ENCODE measurements at places on chromosomes 5 and 9.

GRCh38 chr5:150124596-150124995 lies 31.0 kb downstream of the PDGFRB start:
- H3K4me3 ChIP-seq = no peak overlapping the region
- no peak for DNase-seq
- H3K4me1 ChIP-seq = peaks cover 3% of the 10 kb centered on the region
- no peak overlapping the region for H3K27ac ChIP-seq
- H3K36me3 ChIP-seq = peaks cover 91% of the 10 kb centered on the region
- no peaks in the 10 kb centered on the region for H3K27me3 ChIP-seq

DNA sequence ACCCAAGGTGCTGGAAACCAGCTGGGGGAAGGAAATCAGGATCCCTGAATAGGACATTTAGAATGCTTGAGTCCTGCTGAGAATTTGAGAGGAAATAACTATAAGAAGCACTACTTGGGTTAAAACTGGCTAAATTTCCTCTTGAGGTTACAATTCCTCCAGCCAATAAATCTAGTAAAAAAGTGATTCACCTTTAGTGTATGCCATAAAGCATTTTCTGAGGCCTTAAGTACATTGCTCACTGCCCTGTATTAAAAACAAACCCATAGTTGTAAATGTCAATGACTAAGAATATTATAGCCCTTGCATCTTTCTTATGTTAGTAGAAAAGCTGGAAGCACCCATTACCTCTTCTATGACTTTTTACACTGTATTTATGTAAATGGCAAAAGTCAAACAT lies 634.7 kb upstream of the ARRDC3 start:
- no peaks in the 10 kb centered on the region for H3K4me1 ChIP-seq
- no peaks in the 10 kb centered on the region for H3K27me3 ChIP-seq
- peak overlapping the region; percentile 38 for H3K27ac ChIP-seq

GRCh38 chr5:149445343-149445738 lies 66.2 kb upstream of the IL17B start:
- H3K27ac ChIP-seq = peak overlapping the region; percentile 90
- DNase-seq = no peak
- no peak overlapping the region for H3K4me3 ChIP-seq
- H3K27me3 ChIP-seq = no peaks in the 10 kb centered on the region

- no peaks in the 10 kb centered on the region for H3K36me3 ChIP-seq
- H3K4me3 ChIP-seq = no peak overlapping the region
- H3K4me1 ChIP-seq = peaks cover 8% of the 10 kb centered on the region
- peak; percentile 27 for DNase-seq
These were observed 141.4 kb downstream of the PRR16 start for GRCh38 chr5:120605325-120606079.

- H3K27ac ChIP-seq = no peak overlapping the region
- H3K36me3 ChIP-seq = no peaks in the 10 kb centered on the region
- H3K27me3 ChIP-seq = no peaks in the 10 kb centered on the region
- peak; percentile 78 for DNase-seq
These were observed 40.8 kb upstream of the GLRX start for GRCh38 chr5:95863383-95863757.

DNA sequence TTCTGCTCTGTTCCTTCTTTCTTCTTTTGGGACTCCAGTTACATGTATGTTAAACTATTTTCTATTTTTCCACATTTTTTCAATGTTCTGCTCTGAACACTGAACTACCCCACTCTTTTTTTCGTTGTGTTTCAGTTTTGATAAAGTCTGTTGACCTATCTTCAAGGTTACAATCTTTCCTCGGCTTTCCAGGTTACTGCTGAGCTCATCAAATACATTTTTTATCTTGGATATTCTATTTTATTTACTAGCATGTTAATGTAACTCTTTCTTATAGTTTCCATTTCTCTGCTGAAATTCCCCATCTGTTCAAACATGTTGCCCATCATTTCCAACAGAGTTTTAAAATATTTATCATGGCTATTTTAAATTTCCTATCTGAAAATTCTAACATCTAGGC lies 13.8 kb downstream of the NEUROG1 start:
- no peak for DNase-seq
- no peaks in the 10 kb centered on the region for H3K36me3 ChIP-seq
- H3K4me3 ChIP-seq = no peak overlapping the region
- peaks cover 25% of the 10 kb centered on the region for H3K27me3 ChIP-seq
- H3K4me1 ChIP-seq = no peaks in the 10 kb centered on the region

DNA sequence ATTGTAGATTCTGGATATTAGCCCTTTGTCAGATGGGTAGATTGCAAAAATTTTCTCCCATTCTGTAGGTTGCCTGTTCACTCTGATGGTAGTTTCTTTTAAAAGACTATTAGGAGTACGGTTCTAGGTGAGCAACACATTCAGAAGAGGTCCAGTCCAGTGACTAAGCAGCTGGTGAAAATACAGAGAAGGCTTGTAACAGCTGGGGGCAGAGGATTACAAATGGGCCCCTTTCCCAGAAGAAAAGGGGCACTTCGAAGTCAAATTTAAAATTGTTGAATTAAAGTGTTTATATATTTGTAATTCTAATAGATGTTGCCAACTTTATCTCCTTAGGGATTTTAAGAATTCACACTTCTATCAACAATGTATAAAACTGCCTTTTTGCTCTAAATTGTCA lies 720.5 kb downstream of the TLE4 start:
- no peaks in the 10 kb centered on the region for H3K27me3 ChIP-seq
- DNase-seq = no peak
- no peak overlapping the region for H3K27ac ChIP-seq
- H3K4me1 ChIP-seq = no peaks in the 10 kb centered on the region
- H3K4me3 ChIP-seq = no peak overlapping the region

DNA sequence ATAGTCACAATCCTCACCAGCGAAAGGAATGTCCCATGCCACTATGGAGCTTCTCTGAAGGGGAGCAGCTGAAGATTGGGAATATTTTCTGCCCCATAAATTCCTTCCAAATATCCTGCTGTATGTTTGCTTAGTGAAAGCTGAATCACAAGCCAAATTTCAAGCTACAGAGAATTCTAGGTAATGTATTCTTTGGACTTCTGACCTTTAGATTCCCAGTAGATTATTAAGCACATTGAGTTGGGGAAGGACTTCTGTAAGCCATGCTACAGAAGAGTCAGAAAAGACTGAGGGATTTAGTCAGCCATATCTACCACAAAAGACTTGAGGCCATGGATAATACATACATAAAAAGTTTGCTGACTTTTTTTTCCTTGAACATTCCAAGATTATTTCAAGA lies 1342.0 kb upstream of the NUDT12 start:
- H3K27ac ChIP-seq = peak overlapping the region; percentile 8
- no peaks in the 10 kb centered on the region for H3K4me1 ChIP-seq
- no peaks in the 10 kb centered on the region for H3K27me3 ChIP-seq
- no peak overlapping the region for H3K4me3 ChIP-seq
- no peak for DNase-seq

GRCh38 chr5:134131165-134131564 lies 16.7 kb downstream of the TCF7 start:
- peaks cover under 1% of the 10 kb centered on the region for H3K4me1 ChIP-seq
- no peaks in the 10 kb centered on the region for H3K27me3 ChIP-seq
- H3K36me3 ChIP-seq = peaks cover 59% of the 10 kb centered on the region
- H3K27ac ChIP-seq = no peak overlapping the region

DNA sequence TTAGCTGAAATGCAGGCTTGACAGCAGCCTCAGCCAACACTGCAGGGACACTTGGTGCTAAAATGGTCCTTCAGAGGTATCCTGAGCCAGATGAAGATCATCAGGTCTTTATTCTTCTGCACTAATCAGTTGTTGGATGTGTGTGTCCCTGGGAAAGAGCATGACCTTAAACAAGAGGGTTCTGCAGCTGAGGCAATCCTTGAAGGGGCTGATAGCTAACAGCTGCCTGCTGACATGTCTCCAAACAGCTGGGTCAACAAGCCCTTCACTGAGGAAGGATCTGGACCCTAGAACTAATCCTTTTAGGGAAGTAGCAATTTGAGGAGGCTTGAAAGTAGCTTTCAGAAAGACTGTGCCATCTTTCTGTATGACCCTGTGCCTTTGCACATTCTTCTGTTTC lies 376.3 kb upstream of the ACTBL2 start:
- H3K4me3 ChIP-seq = no peak overlapping the region
- H3K4me1 ChIP-seq = no peaks in the 10 kb centered on the region
- peak; percentile 49 for DNase-seq
- no peaks in the 10 kb centered on the region for H3K36me3 ChIP-seq
- no peaks in the 10 kb centered on the region for H3K27me3 ChIP-seq

Measured in mesenchymal stem cell (in vitro differentiated cells and primary cell).